Left lung (tissue), 14 donors: ENCODE measurements at places on chromosomes 3 and 15.

- no peak for DNase-seq
These were observed 11.1 kb upstream of the MFN1 start for GRCh38 chr3:179336345-179336929.

GRCh38 chr3:69389520-69390248 is 3.8 kb upstream of the FRMD4B start:
- DNase-seq: no peak

DNA sequence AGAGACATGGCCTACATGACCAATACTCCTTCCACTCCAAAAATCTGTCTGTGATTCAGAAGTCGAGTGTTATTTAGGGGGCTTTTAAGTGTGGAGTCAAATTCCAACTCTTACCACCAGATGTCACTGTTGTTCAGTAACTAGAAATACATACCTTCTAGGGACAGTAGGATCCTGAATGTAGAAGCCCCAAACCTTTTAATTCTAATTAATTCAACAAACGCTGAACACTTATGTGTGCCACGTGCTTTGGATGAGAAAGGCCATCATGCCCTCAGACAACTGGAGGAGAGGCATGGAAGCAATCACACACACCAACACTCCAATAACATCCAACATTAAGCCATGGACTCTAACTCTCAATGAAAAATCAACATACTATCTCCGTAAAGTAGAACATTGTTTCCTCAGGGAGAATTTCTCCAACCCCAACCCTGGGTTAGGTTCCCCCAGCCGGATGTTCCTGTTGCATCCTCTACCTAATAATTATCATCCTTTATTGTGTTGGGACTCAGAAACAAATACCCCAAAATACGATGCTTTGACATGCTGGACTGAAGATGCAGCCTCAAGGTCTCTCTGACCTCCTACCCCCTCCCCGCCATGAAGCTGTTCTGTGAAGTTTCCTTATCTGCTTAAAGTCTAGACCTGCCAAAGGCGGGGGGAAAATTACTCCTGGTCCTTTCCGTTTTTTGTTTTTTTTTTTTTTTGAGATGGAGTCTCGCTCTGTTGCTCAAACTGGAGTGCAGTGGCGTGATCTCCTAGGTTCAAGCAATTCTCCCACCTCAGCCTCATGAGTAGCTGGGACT is 8.0 kb upstream of the CCDC13 start:
- DNase-seq: no peak

DNA sequence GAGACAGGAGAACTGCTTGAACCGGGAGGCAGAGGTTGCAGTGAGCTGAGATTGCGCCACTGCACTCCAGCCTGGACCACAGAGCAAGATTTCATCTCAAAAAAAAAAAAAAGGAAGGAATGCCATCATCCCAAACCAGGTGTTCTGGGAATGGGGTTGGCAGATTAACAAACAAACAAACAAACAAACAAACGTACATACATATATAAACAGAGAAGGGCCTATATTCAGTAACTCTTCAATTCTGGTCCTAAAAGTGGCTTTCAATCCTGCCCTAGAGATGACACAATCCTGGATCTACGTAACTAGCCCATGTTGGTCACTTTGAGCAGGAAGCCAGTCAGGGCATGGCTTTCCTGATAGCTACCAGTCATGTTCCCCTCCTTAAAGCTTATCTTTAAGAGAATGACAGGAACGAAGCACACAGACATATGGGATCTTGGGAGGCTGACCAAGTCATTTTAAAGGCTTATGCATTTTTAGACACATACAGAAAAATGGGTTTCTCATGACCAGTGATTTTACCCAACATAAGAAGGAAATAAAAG is 29.9 kb upstream of the RAB11A start:
- no peak for DNase-seq

DNA sequence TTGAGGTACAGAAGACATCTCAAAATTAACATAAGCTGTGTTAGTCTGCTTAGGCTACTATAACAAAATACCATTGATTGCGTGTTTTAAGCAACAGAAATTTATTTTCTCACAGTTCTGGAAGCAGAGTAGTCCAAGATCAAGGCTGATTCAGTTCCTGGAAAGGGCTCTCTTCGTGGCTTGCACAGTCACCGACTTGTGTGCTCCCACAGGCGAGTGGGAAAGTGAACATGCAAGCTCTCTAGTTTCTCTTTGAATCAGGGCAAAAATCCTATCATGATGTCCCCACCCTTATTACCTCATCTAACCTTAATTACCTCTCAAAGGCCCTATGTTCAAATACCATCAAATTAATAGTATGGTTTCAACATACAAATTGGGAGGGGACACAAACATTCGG is 505.9 kb downstream of the ZIC1 start:
- no peak for DNase-seq

- DNase-seq: no peak
These were observed 254.2 kb downstream of the EBLN2 start for GRCh38 chr3:73315706-73316105.
